ENCODE measurements at places on chromosomes 2 and 18.

DNA sequence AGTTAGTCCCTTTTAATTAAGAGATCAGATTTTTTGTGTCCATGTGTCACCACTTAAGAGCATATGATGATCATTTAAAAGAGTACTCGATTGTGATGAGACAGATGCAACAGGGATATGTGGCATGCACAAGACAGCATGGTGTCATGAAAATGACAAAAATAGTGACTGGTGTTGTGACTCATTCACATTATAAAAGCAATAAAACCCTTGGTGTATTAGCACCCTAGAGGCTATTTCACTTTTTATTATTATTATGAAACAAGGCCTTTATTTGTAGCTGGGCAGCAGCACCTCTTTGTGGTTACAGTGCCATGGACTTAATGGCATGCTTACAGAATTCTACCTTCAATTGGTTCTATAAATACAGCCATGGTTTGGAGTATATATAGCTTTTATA lies 1296.0 kb upstream of the ZEB2 start:
- DNase-seq, result no peak

DNA sequence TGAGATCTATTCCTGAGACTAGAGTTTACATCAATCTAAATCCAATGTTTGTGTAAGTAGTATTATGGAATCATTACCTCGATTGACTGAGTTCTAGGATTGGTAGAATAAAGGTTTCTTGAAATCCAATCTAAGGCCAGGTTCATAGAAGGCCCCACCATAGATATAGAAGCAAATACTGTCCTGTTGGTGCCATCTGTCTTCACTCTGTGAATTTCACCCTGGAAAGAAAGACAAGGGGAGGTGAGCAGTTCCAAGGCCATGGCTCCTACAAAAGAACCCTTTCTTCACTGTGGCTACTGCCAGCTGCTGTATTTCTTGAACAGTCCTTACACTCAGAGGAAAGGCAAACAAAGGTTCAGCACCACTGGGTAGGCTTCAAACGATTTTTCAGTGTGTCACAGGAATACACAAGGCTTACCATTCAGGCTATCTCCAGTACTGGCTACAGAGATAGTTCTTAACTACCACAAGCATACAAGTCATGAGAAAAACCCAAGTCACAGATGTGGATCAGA lies 137.0 kb downstream of the LRP2 start:
- DNase-seq, result no peak

DNA sequence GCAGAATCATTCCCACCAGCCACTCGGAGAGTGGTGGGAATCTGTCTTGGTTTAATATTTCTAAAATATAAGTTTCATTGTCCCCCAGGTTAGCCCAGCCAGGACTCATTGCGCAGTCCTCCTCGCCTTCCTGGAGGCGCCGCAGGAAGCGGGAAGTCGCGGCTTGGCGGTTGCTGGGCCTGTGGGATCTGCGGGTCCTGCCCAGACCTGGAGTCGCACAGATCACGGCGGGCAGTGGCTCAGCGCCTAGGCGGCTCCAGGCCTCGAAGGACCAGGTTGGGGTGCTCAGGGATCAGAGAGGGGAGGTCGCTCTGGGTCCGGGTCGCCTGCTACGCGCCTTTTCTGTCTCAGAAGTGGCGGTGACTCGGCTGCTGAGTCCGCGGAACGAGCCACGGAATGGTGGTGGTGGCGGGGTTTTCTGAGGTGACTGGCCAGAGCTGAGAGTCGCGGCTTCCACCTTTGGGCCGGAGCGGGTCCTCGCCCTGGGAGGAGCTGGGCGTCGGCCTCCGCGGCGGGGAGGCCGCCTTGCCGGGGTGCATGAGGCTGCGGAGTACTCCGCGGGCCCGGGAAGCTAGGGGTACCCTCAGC lies 2.6 kb downstream of the HOXD3 start:
- peak; percentile 21 for DNase-seq

- DNase-seq, result no peak
Observed at GRCh38 chr2:38922389-38922788, 32.7 kb downstream of the ARHGEF33 start.

DNA sequence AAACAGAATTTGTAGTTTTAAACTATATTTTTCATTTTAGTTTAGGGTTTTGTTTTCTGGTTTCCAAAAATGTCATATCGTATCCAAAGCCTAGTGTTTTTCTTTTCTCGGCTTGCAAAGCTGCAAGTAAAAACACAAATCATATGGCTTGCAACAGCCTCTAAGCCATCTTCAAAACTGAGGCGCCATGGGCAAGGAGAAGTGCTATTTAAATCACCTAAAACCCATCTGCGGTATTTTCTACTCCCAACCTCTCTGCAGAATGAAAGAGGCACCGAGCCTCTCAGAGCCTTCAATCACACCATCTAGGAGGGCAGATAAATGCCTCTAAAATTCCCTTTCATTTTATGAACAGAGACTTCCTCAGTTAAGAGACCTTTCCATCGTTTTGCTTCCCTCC lies 25.2 kb downstream of the FECH start:
- DNase-seq, result no peak

DNA sequence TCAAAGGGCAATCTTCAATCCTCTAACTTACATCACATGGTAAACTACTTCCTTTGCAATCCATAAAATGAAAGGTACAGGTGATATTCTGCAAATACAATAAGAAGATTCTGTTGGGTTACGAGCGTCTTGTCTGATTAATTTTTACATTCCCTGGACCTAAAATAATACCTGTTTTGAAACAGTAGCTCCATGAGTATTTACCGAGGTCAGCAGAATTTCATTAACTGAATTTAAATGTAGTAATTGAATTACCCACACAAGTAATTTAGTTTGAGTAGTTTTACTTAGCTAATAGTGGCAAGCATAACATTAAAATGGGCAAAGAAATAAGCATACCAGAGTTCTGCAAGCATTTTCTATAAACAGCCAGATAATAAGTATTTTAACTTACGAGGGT lies 652.0 kb downstream of the DPP10 start:
- DNase-seq, result no peak

GRCh38 chr2:10864861-10865636 lies 46.7 kb upstream of the KCNF1 start:
- peak; percentile 24 for DNase-seq

DNA sequence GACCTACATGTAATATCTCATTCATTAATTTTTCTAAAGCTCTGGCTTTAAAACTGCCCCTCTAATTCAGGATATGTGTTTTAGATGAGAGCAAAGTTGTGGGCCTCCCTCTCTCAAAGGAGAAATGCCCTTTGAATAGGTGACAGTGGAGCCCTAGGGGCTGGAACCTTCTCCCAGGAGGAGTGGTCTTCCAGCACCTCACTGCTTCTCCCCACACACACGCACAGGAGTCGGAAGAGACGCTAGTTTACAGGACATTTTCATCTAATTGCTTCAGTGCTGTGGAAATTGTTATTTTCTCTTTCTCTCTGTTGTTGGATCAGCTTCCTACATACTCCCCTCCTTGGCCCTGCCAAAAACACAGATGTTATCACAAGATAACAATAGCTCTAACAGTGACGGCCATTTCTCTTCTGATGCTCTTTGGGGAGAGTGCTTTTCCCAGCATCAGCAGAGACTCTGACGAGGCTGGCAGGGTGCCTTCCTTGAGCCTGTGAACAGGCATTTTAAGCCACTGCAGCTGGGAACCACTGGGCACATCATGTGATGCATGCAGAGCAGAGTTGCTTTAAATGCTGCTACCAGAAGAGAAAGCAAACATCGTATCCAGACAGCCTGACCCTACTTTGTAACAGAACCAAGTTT lies 209.4 kb upstream of the SP5 start:
- peak; percentile 17 for DNase-seq

- DNase-seq, result no peak
Observed at GRCh38 chr18:32072321-32072720, 19.4 kb upstream of the RNF138 start.

GRCh38 chr2:190343536-190344275 lies at the start of gene INPP1:
Gene INPP1, plus strand, starts transcription at chr2:190343589. Its CDS starts 16,514 bp downstream, at chr2:190360103.
- peak; percentile 78 for DNase-seq

- peak; percentile 90 for DNase-seq
Observed at GRCh38 chr2:113218283-113219091, 44.7 kb downstream of the PSD4 start.

- no peak for DNase-seq
Observed at GRCh38 chr2:43179942-43180341, 46.5 kb downstream of the ZFP36L2 start.

DNA sequence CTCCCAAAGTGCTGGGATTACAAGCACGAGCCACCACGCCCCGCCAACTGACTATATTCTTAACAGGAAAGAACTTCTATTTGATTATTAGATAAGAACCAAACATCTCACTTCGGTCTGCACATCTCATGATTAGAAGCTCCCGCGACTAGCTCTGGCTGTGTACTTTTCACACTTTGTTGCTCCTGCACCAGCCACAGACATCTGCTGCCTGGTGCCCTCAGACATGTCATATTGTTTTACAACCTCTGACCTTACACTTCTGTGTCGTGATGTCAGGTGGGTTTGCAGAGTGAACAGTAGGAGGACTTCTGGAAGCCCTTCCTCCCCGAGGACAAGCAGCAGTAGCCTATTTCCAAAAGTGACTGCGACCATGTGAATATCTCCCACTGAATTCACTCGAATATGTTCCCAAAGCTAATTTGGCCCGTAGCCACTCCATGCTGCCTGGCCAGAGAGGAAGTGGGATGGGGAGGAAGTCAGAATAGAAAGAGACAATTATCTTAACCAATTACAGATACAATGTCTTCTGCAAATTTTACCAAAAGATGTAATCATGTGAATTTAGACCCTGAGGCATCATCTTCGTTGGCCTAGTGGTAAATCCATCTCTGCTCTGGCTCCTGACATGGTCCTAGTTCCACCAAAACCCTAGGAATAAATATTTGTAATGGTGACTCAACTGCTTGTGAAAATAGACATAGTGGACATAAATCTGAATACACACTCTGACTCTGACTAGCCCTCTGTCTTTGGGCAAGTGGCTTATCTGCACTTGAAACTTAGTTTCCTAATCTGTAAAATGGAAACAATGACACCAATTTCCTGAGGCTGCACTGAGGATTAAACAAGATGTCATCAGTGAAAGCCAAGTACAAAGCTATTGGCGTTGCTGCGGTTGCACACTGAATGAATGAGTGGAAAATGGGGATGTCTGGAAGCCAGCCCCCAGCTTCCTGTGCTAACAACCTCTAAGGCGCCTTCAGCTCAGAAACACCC lies 406.1 kb downstream of the LRATD1 start:
- no peak for DNase-seq

DNA sequence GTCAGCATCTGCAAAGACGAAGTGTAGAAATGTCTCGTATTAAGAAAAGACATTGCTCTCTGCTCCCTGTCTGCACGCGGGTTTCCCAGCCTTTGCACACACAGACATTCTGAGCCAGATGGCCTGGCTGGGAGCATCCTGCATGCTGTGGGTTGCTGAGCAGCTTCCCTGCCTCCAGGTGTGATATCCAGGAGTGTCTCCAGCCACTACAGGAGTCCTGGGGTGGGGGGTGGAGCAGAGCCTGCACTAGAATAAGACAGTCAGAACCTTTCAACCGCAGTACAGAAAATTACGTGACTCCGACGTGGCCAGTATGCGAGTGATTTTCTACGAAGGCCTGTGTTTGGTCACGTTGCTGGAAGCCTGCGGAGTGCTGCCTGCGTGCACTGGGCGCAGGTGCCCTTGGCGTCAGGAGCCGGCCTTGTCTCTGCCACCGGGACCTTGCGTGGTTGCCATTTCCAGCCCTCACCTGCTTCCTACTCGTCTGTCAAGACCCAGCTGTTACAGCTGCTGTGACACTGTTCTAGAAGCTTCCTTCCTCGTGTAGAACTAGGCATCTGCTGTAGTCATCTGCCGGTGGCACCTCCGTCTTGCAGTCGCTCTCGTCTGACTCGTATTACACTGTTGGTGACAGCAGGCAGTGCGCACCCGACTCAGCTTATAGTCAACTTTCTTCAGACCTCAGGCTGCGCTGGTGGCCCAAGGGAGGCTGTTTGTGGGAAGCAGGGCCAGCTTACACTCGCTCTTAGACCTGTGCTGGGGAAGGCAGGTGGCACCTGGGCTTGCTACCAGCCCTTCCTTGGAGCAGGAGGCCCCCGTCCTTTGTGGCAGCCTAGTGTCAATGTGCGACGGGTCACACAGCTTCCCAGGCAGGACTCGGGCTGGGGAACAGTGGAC lies 11.2 kb downstream of the CTDP1 start:
- DNase-seq, result no peak

DNA sequence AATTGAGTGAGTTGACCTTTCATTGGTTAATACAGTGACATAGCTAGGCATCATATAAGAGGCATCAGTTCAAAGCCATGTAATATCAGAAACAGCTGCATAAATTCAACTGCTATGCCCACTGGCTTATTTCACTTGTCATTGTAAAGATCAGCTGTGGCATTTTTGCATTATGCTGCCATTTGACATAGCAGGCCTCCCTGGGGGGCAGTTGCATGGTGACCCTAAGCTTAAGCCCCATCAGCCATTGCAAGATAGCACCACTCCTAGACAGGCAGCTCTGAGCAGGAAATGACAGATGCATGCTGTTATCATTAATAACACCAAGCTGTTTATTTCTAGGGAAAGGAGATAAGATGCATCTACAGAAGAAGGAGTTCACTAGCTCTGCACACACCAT lies 233.4 kb upstream of the CNTNAP5 start:
- DNase-seq, result no peak

GRCh38 chr2:72130659-72131360 lies 16.9 kb downstream of the CYP26B1 start:
- peak; percentile 6 for DNase-seq

DNA sequence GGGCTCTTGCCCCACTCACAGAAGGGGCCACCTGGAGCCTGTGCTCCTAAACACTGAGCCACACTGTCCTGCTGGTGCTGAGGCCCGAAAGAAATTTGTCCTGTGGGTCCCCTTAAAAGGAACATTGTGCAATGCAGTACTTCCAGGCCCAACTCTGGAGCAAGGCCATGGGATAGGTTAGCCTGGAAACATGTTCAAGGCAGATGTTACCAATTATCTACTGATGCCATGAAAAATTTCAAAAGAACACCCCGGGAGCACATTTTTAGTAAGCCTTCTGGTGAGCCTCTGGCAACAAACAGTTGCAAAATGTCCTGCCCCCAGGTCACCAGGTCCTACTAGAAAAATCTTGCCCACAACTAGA lies 12.3 kb upstream of the PTMA start:
- DNase-seq, result no peak

- no peak for DNase-seq
Observed at GRCh38 chr2:56688661-56689060, 504.9 kb downstream of the CCDC85A start.

DNA sequence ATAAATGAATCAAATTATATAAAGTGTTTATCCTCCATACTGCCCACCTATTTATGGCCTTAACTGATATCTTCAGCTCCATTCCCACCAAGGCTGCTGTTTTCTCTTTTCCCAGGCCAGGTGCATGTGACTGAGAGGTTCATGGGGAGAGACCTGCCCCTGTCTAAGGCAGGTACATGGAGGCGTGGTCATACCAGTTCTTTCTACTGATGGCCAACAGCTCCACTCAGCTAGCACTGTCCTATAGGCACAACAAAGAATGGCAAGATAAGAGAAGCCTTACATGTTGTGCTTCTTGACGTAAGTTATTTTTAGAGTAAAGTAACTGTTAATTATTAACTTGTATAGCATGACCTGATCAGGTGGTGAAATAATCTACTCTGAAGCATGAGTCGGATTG lies 16.8 kb downstream of the AKAIN1 start:
- no peak for DNase-seq
